Stimulated activated CD8-positive, alpha-beta memory T cell treated with anti-CD3 and anti-CD28 coated beads, Interleukin-4, amount 100 ng/mL, for 4 hours (primary cell): ENCODE measurements at places on chromosomes 5 and 9.

GRCh38 chr9:95508968-95509850 is 7.6 kb downstream of the PTCH1 start:
- no peak for DNase-seq

- no peak for DNase-seq
These were observed 937 bp upstream of the HMGCR start for GRCh38 chr5:75335952-75336614.

- DNase-seq = no peak
These were observed 90.3 kb downstream of the MRPL36 start for GRCh38 chr5:1709171-1709803.

- no peak for DNase-seq
These were observed 2300.3 kb downstream of the MAT2B start for GRCh38 chr5:165805756-165806155.

GRCh38 chr5:116763987-116764866 is 189.6 kb upstream of the SEMA6A start:
- no peak for DNase-seq

GRCh38 chr9:87792831-87793288 is 66.9 kb downstream of the CTSL start:
- no peak for DNase-seq

GRCh38 chr9:105103776-105104175 is 140.7 kb upstream of the SLC44A1 start:
- no peak for DNase-seq

DNA sequence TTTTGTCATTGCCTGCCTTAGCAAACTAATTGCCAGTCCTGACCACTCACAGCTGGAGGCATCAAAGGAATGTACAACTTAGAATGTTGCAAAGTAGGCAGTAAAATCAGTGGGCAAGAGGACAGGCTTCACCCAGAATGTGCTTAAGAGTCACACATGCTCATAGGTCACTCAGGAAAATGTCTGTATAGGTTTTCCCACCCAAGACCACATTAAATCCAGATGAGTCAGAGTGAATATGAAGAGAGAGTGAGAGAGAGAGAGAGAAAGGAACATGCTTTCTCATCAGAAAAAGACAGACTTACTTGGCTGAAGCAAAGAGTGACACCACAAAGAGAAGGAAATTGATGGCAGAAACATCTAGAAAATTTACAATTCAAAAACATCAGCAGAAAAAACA is 37.9 kb downstream of the PLEKHG4B start:
- no peak for DNase-seq

GRCh38 chr9:78559449-78559885 is 262.5 kb downstream of the PSAT1 start:
- no peak for DNase-seq

GRCh38 chr5:14008819-14009311 is 64.4 kb upstream of the DNAH5 start:
- no peak for DNase-seq

- no peak for DNase-seq
These were observed 82.1 kb downstream of the PRKACG start for GRCh38 chr9:68931821-68932220.

GRCh38 chr5:59474324-59474723 is 419.2 kb downstream of the PDE4D start:
- no peak for DNase-seq

DNA sequence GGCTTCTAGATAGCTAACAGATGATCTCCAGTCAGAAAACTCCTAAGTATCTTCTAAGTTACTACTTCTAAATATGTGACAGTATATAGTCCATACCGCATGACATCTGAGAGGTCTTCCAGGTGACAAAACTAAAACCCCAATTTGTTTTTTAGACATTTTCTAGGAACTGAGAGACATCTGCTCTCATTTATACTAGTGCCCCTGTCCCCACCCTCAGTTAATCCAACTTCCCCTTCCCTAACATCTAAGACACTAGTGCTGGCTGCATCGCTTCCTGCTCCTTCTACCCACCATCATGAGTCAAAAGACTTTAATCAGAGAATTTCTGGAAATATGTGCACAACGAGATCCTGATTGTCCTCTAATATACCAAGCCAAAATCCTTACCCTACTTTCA is 37.9 kb downstream of the FBXW11 start:
- DNase-seq = no peak

- no peak for DNase-seq
These were observed 17.6 kb downstream of the FAM169A start for GRCh38 chr5:74848553-74849025.

DNA sequence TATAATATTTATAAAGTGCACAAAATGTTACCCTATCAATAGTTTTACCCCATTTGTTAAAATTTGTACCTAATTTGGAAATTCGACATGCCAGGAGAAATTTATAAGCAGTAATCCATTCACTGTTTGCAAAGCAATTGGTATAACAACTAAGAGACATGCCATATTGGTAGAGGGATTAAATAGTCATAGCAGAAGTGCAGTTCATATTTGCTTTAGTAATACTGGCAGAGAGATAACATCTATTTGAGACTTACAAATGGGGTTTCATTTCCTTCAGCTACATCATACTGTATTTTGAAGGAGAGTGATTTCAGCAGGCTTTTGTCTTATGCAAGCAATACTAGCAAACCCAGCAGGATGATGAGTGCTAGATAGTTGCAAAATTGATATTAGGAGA is 610.4 kb upstream of the CDH10 start:
- DNase-seq = no peak

GRCh38 chr5:52746539-52746938 is 41.2 kb upstream of the ITGA1 start:
- DNase-seq = no peak

GRCh38 chr5:154575546-154576428 is 97.8 kb upstream of the HAND1 start:
- no peak for DNase-seq

- no peak for DNase-seq
These were observed 21.2 kb upstream of the PIK3R1 start for GRCh38 chr5:68194386-68194785.

DNA sequence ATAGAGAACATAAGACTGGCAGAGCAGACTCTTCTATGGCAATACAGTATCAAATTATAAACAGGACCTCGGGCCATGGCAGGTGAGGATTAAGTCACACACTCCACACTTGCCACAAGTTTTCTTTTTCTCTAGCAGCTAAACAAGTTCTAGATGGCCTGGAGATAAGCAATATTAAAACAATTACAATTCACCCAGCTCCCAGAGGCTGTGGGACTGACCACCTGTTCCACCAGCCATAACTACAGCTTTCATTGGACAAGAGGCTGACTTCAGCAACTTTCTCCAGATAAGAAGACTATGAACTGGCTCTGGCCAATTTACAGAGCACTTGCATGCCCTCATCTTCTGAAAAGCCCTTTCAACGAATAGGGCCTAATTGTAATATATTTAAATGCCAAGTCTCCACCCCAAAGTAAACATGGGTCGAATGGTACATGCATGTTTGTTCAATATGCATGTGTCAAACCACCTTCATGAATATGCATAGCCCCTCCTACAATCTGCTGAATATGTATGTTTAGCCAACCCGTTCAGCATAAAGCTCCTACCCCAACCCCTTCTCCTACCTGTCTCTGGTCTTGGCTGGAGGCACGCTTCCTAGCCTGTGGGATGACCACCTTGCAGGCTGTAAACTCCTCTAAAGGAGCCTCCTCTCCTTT is 6.1 kb upstream of the CFAP157 start:
- no peak for DNase-seq

DNA sequence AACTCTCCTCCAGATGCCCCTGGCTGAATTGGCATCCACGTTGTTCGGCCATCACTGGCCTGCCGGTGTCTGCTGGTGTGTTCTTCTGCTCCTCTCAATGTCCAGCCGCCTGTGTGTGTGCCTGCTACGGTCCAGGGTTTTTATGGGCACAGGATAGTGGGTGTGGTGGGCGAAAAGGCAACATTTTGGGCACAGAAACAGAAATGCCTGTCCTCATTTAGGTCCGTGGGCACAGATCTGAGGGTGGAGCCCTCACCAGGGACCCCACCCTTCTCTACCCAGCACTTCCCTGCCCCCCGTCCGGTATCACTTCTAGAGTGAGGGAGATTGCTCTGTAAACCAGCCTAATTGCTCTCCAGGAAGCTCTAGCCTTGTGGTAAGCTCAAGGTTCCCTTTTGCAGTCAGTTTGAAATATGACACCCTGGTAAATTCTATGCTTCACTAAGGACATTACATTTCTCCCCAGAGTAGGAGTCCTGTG is 410.1 kb downstream of the MAT2B start:
- no peak for DNase-seq

DNA sequence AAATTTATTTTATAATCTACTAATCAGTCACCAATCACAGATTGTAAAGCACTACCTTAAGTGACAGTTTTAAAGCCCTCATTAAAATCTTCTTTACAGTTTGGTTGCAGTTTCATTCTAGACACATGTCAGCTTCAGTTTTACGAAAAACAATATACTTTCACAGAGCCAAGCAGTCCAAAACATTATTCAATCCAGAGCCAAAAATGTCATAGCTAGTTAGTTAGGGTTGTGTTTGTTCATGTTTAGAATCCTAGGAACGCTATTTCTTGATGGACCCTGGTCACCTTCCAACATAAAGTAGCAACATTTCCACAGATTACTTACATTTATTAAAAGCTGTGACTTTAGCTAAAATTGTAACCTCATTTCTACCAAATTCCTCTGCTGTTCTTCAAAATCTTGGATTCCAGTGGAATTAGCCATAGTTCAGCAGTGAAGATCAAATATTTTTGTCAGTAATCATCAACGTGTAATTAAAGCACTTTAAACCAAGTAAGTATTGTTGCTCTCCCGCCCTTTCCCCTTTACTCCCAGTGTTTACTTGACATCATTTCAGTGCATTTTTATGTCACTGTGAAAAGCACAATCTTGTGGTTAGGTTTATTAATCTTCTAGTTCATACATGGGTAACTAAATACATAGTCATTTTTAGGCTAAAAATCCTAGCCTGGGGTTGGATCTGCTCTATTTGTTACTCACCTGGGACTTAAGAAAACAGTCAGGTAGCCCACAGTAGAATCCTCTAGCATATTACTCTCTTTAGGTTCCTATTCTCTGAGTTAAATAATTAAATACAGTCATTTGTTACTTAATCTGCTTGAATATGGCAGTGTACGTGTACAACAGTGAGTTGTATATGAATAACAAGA is 74.3 kb downstream of the NIPBL start:
- no peak for DNase-seq
